ENCODE measurements at places on chromosomes 16 and 17.

GRCh38 chr16:64841071-64841470 is 280.8 kb downstream of the CDH11 start:
- no peak for DNase-seq

- DNase-seq: no peak
Observed at GRCh38 chr17:82152114-82152513, 54.1 kb upstream of the FASN start.

GRCh38 chr17:64741038-64741641 is 79.0 kb upstream of the SMURF2 start:
- DNase-seq: no peak

DNA sequence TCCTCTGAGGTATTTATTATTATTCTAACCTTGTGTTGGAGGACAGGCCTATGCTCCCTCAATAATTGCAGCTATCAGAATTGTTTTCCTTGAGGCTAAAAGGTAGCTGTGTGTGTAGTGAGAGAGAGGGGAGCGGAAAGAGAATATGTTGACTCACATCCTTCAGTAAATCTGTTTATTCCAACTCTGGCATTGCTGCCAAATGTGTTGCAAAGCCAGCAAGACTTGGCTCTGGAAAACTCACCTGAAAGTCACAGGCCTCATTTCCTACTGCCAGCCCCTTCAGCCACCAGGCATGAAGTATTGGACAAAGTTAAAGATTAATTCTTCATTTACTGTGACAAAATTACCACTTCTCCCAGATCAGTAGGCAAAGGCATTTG is 9.6 kb downstream of the CA10 start:
- DNase-seq: no peak

DNA sequence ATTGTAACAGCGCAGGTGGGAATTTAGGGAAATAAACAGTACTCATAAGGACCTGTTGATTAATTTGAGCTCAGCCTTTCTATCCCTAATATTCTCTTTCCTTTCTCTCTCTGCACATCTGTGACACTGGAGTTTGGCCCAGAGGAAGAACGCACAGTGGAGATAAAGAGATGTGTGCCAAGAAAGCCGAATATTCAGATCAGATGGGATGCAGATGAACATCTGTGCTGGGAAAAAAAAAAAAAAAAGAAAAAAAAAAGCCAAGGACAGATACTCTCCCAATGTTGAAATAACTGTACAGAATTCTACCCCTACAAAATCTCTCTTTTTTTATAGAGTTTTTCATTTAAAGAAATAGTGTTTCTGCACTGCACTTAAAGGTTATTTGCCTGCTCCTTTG is 485.4 kb downstream of the KCNJ2 start:
- DNase-seq: no peak

DNA sequence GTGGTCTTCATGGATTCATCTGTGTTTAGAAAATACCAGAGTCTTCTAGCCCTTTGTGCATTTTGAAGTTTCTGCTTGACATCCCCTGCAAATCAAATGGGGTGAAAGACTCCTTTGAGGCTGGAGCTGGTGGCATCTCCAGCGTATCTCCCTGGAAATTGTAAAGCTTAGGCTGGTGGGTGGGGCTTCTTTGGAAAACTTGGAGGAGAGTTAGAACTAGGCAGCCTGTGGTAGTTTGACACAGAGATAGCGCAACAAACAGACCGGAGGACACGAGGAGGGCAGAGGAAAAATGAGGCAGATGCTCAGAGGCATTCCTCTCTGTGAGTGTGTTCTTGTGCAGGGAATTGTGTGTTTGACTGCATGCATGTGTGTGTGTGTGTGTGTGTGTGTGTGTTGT is 116.3 kb downstream of the IRX5 start:
- no peak for DNase-seq
